ENCODE measurements at places on chromosomes 4 and X.

DNA sequence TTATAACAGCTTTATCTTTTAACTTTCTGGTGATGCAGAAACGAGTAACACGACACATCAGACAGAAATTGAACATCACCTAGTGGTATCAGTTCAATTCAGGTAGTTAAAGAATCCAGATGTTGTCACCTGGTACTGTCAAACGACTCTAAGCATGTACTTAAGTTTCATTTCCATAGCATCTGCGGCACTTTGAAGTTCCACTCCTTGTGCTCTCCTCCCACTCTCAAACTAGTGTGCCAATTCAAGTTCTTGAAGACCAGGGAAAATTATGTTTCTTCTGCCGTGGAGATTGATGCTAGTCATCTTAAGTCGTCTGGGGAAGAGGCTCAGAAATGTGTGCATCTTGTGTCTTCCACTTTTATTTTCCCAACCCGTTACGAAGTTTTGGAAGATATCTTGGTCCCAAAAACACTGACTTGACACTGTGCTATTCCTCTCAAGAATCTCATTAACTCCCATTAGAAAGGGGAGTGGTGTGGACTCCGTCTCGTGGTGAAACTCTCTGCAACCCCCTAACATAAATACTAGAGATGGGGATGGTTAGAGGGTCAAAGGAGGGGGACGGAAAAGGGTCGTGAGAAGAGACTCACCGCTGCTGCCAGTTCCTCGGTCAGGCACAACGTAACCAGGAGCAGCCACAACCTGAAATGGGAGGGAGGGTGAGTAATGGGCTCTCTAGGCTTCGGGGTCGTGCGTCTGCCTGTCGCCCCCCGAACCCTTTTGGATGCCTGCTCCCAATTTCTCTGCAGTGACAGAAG, 693 bp downstream of the COL4A6 start:
- DNase-seq: no peak

GRCh38 chrX:113947548-113947947, 636.3 kb upstream of the HTR2C start:
- no peak for DNase-seq

- no peak for DNase-seq
Observed at GRCh38 chrX:78754917-78755316, 7.4 kb downstream of the LPAR4 start.

- DNase-seq: no peak
Observed at GRCh38 chr4:9898596-9899305, 117.3 kb downstream of the DRD5 start.

- DNase-seq: no peak
Observed at GRCh38 chr4:72418458-72418857, 150.6 kb downstream of the ADAMTS3 start.
